ENCODE measurements at places on chromosomes 12 and 14. TPM values are rescaled to one million over a fixed set of nuclear protein-coding genes. Genes with fewer than 3 reads are reported as not detected.

- no peaks in the 10 kb centered on the region for H3K4me1 ChIP-seq
- H3K36me3 ChIP-seq = peaks cover 83% of the 10 kb centered on the region
- no peak overlapping the region for H3K27ac ChIP-seq
- H3K4me3 ChIP-seq = no peak overlapping the region
- H3K27me3 ChIP-seq = no peaks in the 10 kb centered on the region
These were observed 15.1 kb downstream of the ZC2HC1C start for GRCh38 chr14:75084513-75084912.

DNA sequence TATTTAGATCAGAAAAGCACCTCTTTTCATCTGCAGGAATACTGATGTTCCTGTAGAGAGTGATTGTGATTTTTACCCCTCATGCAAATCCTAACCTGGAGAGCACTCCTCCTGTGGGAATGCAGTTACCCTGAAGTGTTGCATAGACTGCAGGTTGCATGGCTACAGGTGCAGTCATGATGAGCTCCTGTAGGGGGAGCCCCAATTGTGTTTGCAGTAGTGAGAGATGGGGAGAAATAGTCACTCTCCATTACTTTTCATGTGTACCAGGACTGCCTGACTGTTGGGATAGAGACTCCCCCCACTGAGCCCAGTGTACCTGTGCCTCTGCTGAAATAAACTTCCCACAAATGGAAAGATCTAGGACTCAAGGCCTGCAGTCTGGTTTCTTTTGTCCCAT, 1086.5 kb downstream of the SLC6A15 start:
- H3K27ac ChIP-seq = no peak overlapping the region
- H3K4me3 ChIP-seq = no peak overlapping the region
- no peaks in the 10 kb centered on the region for H3K36me3 ChIP-seq
- no peaks in the 10 kb centered on the region for H3K4me1 ChIP-seq
- DNase-seq = no peak
- no peaks in the 10 kb centered on the region for H3K27me3 ChIP-seq

GRCh38 chr14:75283833-75284563, 5.4 kb downstream of the FOS start:
- DNase-seq = peak; percentile 72
- H3K4me1 ChIP-seq = peaks cover 7% of the 10 kb centered on the region
- H3K27me3 ChIP-seq = peaks cover 29% of the 10 kb centered on the region
- H3K36me3 ChIP-seq = peaks cover 9% of the 10 kb centered on the region
- no peak overlapping the region for H3K4me3 ChIP-seq
- peak overlapping the region; percentile 95 for H3K27ac ChIP-seq

GRCh38 chr14:66139432-66139831, 346.7 kb upstream of the CCDC196 start:
- DNase-seq = no peak
- no peak overlapping the region for H3K27ac ChIP-seq
- no peak overlapping the region for H3K4me3 ChIP-seq
- no peaks in the 10 kb centered on the region for H3K27me3 ChIP-seq
- no peaks in the 10 kb centered on the region for H3K36me3 ChIP-seq
- H3K4me1 ChIP-seq = peaks cover 12% of the 10 kb centered on the region

Gene IAPP
- not detected for total RNA-seq

Gene IGFBP6
- 183 TPM for total RNA-seq

Gene OR11H7
- not detected for total RNA-seq

GRCh38 chr12:105418229-105418628, 87.7 kb downstream of the C12orf75 start:
- no peak overlapping the region for H3K27ac ChIP-seq
- no peak overlapping the region for H3K4me3 ChIP-seq
- no peaks in the 10 kb centered on the region for H3K36me3 ChIP-seq
- H3K27me3 ChIP-seq = peaks cover 5% of the 10 kb centered on the region
- DNase-seq = no peak
- no peaks in the 10 kb centered on the region for H3K4me1 ChIP-seq

- H3K4me1 ChIP-seq = no peaks in the 10 kb centered on the region
- H3K4me3 ChIP-seq = no peak overlapping the region
- no peaks in the 10 kb centered on the region for H3K36me3 ChIP-seq
- H3K27ac ChIP-seq = no peak overlapping the region
- H3K27me3 ChIP-seq = no peaks in the 10 kb centered on the region
These were observed 268.9 kb upstream of the ATP2B1 start for GRCh38 chr12:89977405-89978085.

- peaks cover 17% of the 10 kb centered on the region for H3K4me1 ChIP-seq
- H3K36me3 ChIP-seq = no peaks in the 10 kb centered on the region
- H3K27me3 ChIP-seq = no peaks in the 10 kb centered on the region
- no peak overlapping the region for H3K27ac ChIP-seq
- H3K4me3 ChIP-seq = no peak overlapping the region
These were observed 124.1 kb upstream of the MED13L start for GRCh38 chr12:116401565-116401964.

Gene PTPRR
- total RNA-seq = 1.3 TPM

- H3K4me3 ChIP-seq = no peak overlapping the region
- peaks cover 14% of the 10 kb centered on the region for H3K36me3 ChIP-seq
- no peaks in the 10 kb centered on the region for H3K27me3 ChIP-seq
- H3K4me1 ChIP-seq = peaks cover 24% of the 10 kb centered on the region
- H3K27ac ChIP-seq = no peak overlapping the region
These were observed 146.1 kb downstream of the CHST11 start for GRCh38 chr12:104602896-104603295.

DNA sequence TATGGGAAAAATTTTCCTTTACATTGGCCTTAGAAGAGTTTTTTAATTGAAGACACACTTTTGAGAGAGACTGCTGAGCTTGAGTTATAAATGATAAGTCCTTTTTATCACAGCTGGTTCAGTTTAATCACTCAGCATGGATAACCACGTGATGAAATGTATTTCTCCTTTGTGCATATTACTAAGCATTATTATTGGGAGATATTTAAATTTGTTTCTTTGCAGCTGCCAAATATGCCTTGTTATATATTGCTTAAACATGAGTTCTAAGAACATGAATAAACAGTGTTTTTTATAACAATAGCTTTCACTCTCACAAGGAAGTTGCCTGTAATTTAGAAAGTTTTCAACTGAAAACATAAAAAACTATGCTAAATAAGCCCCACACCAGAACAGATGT, 293.5 kb upstream of the LRFN5 start:
- DNase-seq = no peak
- H3K27ac ChIP-seq = no peak overlapping the region
- H3K4me1 ChIP-seq = no peaks in the 10 kb centered on the region
- H3K36me3 ChIP-seq = no peaks in the 10 kb centered on the region
- no peaks in the 10 kb centered on the region for H3K27me3 ChIP-seq
- H3K4me3 ChIP-seq = no peak overlapping the region

DNA sequence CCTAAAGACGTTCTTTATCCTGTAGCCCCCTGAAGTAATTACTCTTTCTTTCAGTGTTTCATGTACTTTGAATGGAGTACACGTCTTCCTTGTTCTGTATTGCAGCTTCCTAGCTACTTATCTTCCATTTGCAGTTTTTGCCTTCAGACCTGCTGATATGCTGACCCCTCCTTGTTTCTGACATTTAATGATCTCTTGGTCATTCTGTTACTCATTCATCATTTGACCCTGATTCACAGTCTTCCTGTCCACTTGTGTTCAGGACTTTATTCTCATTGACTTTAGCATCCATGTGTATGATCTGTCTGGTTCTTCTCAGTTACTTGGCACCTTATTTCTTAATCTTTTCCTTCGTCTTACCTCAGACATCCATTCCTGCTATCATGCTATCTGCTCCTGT, 22.2 kb downstream of the CPSF2 start:
- no peak for DNase-seq
- H3K4me3 ChIP-seq = no peak overlapping the region
- H3K27ac ChIP-seq = no peak overlapping the region
- H3K27me3 ChIP-seq = no peaks in the 10 kb centered on the region
- no peaks in the 10 kb centered on the region for H3K4me1 ChIP-seq
- H3K36me3 ChIP-seq = peaks cover 58% of the 10 kb centered on the region

GRCh38 chr14:99721792-99722516, 37.9 kb downstream of the CYP46A1 start:
- H3K4me1 ChIP-seq = no peaks in the 10 kb centered on the region
- DNase-seq = no peak
- peaks cover 26% of the 10 kb centered on the region for H3K27me3 ChIP-seq

Gene FERMT2
- total RNA-seq = 58.1 TPM

DNA sequence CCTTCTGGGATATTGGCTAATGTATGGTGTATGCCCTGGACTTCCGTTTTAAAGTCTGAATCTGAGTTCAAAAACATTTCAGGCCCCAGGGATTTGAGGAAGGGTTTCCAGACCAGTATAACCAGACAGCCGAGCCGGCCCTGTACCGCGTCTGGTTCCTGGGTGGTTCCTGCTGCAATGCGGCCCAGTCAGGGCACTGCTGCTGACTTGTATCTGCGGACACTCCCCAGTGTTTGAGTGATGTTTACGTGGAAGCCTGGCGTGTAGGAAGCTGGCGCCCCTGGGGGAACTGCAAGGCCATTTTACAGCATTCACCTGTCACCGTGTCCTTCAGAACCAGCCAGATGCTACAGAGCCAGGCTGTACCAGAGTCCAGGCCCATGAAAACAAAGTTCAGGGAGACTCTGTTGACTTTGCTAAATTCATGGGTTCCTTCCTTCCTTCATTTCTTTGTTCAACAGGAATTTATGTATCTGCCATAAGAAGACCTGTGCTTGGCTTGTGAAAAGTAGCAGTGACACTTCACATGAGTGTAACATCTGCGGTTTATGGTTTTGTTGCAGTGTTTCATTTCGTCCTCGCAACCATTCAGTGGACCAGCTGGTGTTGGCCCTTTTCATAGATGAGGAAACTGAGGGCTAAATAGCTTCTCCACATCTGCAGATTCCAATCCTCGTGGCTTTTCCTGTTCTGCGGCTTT, 16.8 kb downstream of the EML1 start:
- H3K4me1 ChIP-seq = no peaks in the 10 kb centered on the region
- H3K27ac ChIP-seq = no peak overlapping the region
- no peak for DNase-seq
- no peaks in the 10 kb centered on the region for H3K27me3 ChIP-seq

DNA sequence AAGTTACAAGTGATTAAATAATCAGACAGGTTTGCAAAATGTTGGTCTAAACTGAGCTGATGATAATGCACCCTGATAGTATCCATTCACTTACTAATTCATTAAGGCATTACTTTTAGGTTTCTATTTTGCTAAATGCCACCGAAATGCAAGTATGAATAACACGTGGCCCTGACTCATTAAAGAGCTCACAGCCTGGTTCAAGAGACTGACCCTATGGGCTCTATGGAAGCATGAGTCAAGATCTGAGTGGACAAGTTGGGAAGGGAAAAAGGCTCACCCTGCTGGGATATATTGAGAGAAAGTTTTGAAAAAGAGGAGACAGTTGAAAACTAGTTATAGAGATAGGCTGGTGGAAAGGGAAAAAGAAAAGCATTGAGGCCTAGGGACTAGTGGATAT, 14.8 kb upstream of the LRRC9 start:
- no peaks in the 10 kb centered on the region for H3K36me3 ChIP-seq
- no peak for DNase-seq
- H3K27me3 ChIP-seq = no peaks in the 10 kb centered on the region
- no peak overlapping the region for H3K27ac ChIP-seq
- H3K4me3 ChIP-seq = no peak overlapping the region

Gene CLMN
- 21.4 TPM for total RNA-seq

DNA sequence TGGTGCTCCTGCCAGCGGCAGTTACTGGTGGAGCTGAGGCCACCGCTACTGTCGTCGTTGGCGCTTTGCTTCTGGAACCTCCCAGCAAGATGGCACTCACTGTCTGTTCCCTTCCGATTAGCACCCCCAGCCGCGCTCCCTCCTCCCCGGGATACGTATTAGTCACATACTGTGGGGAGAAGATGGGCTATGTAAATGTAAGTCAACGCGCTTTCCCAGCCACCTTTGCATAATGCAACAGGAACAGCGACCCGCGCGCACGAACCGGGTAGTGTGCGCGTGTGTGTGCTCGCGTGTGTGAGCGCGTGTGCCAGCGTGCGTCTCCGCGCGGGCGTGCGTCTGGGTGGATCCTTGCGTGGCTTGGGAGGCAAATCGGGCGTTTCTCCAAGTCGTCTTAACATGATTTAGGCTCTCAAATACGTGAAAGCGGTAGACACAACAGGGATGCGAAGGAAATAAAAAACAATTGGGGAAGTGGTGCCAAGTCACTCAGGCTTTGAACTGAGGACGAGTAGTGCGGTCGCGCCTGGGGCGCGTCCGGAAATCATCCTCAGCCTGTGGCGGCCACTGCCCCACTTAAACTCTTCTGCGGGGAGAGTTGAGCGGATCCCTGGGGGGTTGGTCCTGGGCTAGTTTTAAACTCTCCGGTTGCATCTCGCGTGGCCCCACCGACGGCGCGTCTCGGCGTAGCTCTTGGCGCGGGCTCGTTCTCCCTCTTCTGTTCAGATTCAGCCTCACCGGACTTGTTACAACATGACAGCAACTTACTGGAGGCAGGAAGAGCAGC, 1.8 kb downstream of the FLRT2 start:
- H3K27ac ChIP-seq = peak overlapping the region; percentile 79
- no peaks in the 10 kb centered on the region for H3K4me1 ChIP-seq
- peaks cover 78% of the 10 kb centered on the region for H3K27me3 ChIP-seq
- no peaks in the 10 kb centered on the region for H3K36me3 ChIP-seq
- peak overlapping the region; percentile 12 for H3K4me3 ChIP-seq
- DNase-seq = peak; percentile 79

- H3K36me3 ChIP-seq = no peaks in the 10 kb centered on the region
- DNase-seq = peak; percentile 54
- no peak overlapping the region for H3K4me3 ChIP-seq
- peak overlapping the region; percentile 63 for H3K27ac ChIP-seq
These were observed 18.6 kb downstream of the LTBP2 start for GRCh38 chr14:74593241-74593953.

DNA sequence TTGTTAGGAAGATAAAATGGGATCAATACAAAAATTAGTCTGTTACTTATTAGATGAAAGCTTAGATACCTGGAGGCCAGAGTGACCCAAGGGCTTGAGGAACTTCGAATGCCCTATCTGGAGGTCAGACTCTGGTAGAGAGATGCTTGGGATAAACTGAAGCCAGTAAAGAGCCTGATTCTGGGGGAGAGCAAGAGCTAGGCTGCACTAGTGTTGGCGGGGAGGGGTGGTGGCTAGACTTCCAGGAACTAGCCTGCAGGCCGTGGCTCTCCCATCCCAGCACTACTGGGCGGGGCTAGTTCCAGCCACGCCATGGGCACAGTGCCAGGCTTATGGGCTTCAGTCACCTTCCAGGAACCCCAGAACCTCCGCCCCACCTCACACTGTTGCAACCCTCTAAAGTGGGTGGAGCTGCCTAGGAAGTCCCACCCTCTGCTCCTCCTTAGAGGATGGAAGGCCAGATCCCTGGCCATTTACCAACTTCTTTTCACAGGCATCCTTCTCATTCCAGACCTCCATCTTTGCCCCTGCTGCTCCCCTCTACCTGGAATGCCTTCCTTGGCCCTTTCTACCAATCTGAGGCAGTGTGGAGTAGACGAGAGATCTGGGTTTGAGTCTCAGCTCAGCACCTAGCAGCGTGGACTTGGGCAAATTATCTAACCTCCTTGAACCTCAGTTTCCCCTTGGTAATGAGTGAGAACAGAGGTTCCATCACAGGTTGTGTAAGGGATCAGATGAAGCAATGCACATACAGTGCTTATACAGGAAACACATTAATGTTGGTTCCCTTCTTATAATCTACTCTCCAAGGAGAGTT, 6.3 kb upstream of the NFE2 start:
- peak overlapping the region; percentile 94 for H3K27ac ChIP-seq
- H3K4me1 ChIP-seq = peaks cover 7% of the 10 kb centered on the region
- H3K36me3 ChIP-seq = no peaks in the 10 kb centered on the region
- peak; percentile 95 for DNase-seq
- H3K4me3 ChIP-seq = no peak overlapping the region

Gene SLC38A4
- total RNA-seq = 0.88 TPM

GRCh38 chr14:37565550-37565949, 29.5 kb downstream of the FOXA1 start:
- DNase-seq = no peak
- no peaks in the 10 kb centered on the region for H3K4me1 ChIP-seq
- no peak overlapping the region for H3K27ac ChIP-seq
- no peak overlapping the region for H3K4me3 ChIP-seq
- no peaks in the 10 kb centered on the region for H3K36me3 ChIP-seq
- no peaks in the 10 kb centered on the region for H3K27me3 ChIP-seq

Gene TIGAR
- 12.7 TPM for total RNA-seq
